ENCODE measurements at places on chromosomes 13 and 19.

DNA sequence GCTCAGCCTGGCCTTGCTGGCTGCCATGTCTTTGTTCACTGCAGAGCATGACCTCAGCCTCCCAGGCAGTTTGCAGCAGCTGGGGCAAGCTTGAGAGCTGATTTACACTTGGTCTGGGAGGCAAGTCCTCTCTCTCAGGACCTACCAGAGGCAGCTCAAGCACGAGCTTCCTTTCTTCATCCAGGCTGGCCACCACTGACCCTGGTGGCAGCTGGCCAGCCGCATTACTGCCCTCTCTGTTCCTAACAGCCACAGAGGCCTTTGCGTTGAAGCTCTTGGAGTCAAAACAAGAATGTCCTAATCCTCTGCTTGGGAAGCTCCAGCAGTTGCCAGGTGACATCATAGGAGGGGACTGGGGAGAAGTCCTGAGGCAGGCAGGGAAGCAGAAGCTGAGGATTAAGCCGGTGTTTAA is 85.7 kb downstream of the NUFIP1 start:
- DNase-seq, result no peak

DNA sequence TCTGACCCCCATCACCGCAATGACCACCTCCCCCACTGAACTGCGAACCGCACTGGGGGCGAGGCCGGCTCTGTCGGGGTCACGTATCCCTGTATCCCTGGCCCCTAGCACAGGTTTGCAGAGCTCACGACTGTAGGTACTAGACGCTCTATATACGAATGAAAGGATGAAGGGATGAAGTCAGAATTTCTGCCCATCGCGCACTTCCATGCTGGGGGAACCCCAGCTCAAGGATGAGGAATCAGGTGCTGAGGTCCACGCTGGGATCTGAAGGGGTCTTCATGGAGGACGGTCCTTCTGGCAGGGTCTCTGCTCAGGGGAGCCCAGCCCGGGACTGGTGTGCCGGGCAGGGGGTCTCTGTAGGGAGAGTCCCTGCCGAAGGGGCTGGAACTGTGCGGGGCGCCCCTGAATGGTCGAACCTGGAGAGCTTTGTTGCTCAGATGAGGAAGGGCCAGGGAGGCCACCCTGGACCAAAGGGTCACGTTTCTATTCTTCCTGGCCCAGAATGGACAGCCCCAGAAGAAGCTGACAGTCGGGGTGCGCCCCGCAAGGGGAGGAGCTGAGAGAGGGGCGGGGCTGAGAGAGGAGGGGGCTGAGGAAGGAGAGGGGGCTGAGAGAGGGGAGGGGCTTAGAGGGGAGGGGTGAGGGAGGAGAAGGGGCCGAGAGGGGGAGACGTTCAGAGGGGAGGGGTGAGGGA is 37.9 kb upstream of the SEMA6B start:
- no peak for DNase-seq

GRCh38 chr13:21176982-21177284 is 475 bp downstream of the MRPL57 start:
- no peak for DNase-seq

GRCh38 chr19:4068047-4068966 is 1.6 kb upstream of the ZBTB7A start:
- DNase-seq, result no peak

- DNase-seq, result no peak
These were observed 37.3 kb downstream of the KL start for GRCh38 chr13:33053397-33054066.

DNA sequence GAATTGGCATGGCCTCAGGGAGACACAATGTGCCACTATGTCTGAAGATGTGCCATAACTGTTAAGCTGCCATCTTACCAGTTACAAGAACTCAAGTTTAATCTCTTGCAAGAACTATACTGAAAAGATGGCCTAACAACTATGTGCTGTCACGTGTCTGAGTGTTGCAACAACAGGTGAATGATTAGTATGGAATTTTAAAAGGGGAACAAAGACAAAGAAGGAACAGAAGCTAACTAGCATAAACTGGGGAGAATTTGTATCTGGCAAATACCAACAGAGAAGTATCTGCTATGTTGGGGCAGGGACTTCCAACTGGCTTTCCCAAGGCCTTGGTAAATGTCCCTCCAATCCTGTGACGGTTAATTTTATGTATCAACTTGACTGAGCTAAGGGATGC is 11.5 kb upstream of the ACOD1 start:
- no peak for DNase-seq

- DNase-seq, result no peak
These were observed 56.4 kb downstream of the KLF12 start for GRCh38 chr13:74077792-74078191.

DNA sequence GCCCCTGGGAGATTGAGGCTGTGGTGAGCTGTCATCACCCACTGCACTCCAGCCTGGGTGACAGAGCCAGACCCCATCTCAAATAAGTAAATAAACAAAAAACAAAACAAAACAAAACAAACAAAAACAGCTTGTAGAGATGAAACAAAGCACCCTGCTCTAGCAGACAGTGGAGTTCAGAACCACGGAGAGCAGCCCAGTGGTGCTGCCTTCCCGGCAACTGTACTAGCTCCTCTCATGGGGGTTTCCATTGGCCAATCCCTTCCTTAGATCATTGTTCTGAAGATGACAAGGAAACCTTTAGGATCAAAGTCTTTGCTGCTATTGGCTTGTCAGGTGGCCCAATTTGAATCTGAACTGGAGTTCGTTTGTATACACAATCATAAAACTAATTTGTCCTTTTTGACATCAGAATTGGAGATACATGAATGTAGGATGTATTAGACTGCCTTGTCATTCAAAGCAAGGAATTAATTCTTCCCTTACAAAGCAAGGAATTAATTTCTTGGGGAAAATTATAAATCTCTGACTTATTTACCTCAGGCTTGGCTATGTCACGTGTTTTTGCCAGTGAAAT is 19.7 kb upstream of the SYCN start:
- DNase-seq, result no peak

DNA sequence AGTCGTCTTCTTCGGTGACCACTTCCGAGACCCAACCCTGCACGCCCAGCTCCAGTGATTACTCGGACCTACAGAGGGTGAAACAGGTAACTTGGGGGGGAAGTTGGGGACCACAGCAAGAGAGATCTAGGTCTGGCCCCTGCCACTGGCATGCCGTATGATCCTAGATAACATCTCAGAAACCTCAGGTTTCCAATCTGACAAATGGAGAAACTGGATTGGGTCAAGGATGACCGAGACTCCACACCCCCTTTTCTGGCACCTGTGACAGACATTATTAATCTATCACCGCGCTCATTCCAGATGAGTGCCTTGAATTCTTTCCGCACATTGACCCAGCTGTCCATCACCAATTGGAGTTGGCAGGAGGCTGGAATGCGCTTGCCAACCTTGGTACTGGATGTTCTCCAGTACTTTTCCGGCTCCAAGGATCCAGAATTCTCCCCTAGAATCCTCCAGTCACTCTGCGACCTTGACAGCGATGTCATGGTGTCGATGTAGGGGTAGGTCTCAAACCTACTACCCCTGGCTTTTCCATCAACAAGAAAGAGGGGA is 17.4 kb downstream of the VASP start:
- no peak for DNase-seq

DNA sequence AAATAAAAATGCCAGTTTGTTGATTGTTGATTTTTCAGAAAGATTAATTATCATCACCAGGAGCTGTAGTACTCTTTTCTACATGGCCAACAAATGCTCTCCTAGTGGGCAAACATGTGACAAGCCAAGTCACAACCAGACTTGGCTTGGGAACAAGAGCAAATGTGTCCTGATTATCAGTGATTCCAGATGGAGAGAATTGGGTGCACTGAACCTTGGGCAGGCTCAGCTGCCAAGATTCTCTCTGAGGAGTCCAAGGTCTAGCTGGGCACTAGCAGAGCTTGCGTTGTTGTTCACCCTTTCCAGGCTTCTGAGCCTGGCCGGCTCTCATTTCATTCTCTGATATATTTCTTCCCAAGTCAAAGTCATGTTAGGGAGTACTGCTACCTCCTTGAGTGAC is 27.3 kb upstream of the GPI start:
- DNase-seq, result no peak

GRCh38 chr19:51158474-51159129 is 16.5 kb downstream of the SIGLEC7 start:
- DNase-seq, result peak; percentile 59

DNA sequence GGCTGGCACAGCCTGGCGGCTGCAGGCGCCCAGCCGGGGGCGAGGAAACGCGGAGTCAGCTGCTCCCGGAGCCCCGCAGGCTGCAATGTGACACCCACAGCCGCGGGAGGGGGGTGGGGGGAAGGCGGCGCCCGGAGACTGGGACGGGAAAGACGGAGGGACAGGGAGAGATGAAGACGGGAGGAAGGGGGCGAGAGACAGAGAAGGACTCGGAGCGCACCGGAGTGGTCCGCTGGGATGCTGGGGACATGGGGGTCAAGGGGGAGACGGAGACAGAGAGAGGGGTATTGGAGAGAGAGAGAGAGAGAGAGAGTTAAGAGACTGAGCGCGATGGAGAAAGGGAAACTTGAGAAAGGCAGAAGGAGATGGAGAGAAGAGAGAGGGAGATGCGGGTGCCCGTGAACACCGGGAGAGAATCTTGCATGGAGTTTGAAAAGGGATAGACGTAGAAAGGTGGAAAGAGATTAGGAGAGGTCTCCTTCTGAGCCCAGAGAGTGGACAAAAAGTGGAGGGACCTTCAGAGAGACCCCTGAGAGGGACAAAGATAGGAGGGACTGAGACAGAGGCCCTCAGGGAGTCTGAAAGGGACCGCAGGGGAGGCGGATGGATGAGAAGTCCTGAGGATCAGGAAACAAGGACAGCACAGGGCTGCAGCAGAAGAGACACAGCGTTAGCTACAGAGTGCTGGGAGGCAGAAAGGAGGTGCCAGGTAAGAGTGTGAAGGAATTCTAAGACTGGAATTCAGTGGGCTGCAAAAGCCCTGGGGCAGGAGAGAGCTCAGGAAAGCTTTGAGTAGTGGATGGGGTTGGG is 1.0 kb downstream of the SCN1B start:
- DNase-seq, result no peak

GRCh38 chr19:54905803-54906511 is at the start of gene NCR1:
Gene NCR1 (plus strand): TSS chr19:54906148. CDS start chr19:54906188, 40 bp downstream.
- peak; percentile 35 for DNase-seq

DNA sequence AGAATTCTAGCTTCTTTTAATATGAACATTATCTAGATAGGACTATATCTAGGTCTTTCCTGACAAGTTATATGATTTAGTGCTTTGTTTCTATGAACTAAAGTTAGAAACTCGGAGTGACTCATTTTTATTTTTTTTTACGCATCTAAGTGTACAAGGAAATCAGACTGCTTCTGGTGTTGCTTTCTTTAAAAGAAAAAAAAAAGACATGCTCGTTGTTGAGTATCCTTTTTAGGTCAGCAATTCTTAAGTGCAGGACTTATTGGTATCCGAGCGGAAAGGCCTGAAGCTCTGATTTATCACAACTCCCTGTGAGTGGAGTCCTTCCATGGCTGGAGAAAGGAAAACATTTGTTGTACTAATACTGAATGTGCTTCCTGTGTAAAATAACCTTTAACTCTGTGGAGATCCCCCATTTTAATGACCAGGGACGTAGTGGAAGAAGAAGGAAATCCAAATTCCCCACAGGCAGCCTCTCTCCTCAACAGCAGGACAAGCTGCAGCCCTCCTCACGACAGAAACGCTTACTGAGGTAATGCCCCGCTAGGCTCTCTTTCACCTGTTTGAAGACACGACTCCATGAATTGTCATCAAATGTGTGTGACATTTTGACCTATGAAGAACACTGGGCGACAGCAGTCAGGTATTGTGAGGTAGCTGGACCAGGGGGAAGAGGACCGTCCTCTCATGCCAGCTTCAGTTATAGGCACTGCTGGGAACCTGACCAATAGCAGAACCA is 17.9 kb upstream of the POMP start:
- DNase-seq, result no peak

GRCh38 chr19:45475537-45476291 is 7.9 kb downstream of the FOSB start:
- DNase-seq, result no peak

DNA sequence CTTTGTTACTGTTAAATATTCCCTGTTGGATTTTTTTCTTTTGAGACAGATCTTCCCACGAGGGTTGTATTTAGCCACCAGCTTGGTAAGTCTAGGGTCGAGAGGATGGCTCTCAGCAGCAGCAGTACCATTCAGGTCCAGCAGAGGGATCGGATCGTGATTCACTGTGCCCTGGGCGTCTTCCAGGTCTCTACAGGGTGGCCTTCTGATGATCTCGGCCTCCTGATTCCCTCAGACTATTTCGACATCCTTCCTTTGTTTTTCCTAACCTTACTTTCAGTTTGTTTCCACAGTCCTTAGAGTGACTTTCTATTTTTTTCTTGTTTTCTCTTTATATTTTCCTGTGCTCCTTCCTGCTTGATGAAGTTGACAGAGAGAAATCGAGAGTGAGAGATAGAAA is 1436.9 kb downstream of the UQCRFS1 start:
- DNase-seq, result no peak

- DNase-seq, result no peak
These were observed 1.4 kb upstream of the GIPC1 start for GRCh38 chr19:14497228-14497921.

DNA sequence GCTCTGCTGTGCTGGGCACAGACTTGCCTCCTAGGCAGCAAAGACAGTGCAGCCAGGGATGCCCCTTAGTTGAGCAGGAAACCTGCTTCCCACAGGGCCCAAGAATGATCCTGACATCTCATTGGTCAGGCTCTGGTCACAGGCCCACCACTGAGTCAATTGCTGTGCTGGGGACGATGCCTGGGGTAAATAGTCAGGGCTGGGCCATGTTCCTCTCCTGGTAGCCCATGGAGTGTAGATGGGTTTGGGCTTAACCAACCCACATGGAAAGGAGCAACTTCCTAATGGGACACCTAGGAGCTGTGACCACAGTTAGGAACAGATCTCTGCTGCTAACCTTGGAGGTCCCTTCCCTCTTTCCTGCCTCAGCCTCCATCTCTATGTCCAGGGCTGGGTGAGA is 212.5 kb upstream of the ZNF536 start:
- DNase-seq, result no peak

- no peak for DNase-seq
These were observed 392.7 kb upstream of the HTR2A start for GRCh38 chr13:47289567-47289966.

GRCh38 chr13:50494138-50494537 is 349.4 kb downstream of the DLEU7 start:
- DNase-seq, result no peak

DNA sequence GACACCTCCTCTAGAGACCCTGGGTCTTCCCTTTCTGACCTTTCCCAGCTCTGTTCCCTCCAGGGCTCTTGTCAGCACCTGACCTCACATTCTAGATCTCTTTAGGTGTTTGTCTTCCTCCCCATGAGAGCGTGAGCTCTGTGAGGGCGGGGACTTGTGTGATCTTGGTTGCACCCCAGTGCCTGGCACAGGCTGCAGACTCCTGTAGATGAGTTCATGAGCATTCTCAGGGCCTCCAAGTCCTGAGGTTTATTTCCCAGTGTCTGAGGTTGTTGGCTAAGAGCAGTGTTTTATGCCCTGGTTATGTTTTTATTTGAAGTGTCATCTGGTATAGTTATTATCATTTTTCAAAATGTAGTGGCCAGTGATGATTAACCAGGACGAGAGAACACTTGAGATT is 596 bp downstream of the CEACAM4 start:
- no peak for DNase-seq

GRCh38 chr13:61770681-61771080 is 355.0 kb upstream of the PCDH20 start:
- no peak for DNase-seq
